ENCODE measurements at places on chromosomes 5 and 9.

GRCh38 chr9:113587471-113588031 is 124.0 kb downstream of the RGS3 start:
- peak; percentile 36 for DNase-seq

DNA sequence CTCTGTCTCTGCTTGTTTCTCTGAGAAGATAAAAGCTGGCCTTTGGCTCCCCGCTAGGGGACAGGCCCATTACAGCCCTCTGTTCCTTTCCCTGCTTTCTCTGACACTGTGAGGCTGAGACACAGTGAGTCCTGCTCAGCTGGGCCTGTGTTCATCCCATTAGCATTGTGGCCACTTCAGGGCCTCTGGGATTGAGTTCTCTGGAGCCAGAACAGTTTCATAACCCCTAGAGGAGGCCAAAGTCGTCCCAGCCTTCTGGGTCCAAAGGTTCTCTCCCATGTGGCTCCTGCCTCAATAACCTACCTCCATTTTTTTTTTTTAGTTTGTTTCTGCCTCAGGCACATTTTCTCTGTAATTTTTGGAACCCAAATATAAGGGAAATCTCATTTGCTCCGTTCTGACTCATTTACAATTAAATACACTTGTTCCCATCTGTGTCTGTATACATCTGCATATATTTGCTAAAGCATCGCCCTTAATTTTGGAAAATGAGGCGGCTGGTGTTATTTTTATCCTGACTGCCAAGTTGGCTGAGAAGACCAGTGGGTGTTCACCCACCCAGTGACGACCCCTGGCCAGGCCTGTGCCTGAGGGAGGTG is 27.3 kb upstream of the CTNNA1 start:
- DNase-seq: peak; percentile 29

DNA sequence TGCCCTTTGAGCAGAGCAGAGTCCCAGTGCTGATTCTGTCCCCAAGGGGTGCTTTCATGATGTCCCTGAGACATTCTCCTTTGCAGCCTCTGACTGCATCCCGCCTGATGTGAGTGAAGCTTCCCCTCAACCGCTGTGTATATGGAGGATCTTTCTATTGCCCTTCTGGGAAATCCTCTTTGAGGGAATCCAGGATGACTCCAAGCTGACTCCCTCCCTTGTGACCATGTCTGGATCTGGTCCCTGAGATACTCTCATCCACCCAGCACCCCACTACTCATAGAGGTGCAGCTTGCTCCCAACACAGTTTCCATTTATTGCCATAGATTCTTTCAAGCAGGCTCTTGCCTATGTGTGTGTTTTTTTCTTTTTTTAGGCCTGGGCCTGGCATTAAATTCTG is 216.5 kb downstream of the SEC61B start:
- DNase-seq: peak; percentile 58

DNA sequence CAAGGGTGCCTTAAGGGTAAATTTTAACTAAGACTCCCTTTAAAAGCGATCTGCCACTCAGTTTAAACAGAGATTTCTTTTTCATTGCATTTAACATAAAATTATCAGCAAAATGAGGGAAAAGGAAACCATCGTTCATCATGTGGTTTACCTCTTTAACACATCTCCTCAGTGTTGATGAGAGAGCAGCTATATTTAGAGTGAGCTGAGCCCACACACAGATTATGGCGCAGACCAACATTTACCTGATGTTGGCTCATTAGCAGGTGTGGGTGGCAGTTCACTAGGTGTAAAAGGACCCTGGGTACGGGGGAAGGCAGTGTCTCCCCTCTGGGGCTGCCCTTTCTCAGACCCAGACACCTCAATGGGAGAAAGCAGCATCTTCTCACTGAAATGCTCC is 149.8 kb downstream of the ENTREP1 start:
- DNase-seq: no peak

DNA sequence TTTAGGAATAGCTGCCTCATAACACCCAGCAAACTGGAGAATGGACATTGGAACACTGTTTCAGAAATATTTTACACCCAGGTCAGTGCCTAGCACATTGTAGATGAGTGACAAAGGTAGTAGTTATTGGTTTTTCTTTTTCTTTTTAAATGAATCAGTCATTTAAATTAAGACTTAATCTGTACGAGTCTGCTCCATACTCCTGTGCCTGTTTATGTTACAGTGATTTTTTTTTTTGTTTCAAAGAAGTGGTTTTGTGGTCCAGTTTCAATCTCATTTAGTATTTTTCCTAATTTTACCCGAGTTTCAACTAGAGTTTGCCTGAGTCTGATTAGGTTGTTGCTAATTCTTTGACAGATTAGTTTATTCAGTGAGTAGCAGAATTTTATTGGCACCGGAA is 16.2 kb downstream of the LMNB1 start:
- DNase-seq: no peak

DNA sequence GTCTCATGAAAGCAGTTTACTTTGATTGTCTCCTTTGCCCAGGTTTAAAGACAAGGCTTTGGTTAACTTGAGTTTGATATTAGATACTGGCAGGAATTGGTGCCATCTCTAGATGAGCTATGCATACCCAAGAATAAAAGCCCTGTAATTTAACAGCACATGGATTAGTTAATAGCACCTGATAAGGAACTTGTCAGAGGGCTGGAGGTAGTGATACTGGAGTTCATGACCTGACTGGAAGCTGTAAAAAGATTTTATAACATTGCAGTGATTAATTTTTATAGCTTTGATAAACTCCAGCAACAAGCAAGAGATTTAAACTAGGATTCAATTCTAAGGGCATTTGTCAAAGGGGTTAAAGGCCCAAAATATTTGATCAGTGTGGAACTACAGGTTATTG is 34.9 kb upstream of the SYK start:
- no peak for DNase-seq

- DNase-seq: no peak
Measured at GRCh38 chr9:25602400-25603044, 75.7 kb downstream of the TUSC1 start.

GRCh38 chr5:20335978-20336377 is 348.0 kb upstream of the CDH18 start:
- DNase-seq: no peak

GRCh38 chr9:99058964-99059921 is 45.7 kb upstream of the TGFBR1 start:
- DNase-seq: no peak

GRCh38 chr9:117549444-117549843 is 134.6 kb upstream of the ASTN2 start:
- DNase-seq: no peak

DNA sequence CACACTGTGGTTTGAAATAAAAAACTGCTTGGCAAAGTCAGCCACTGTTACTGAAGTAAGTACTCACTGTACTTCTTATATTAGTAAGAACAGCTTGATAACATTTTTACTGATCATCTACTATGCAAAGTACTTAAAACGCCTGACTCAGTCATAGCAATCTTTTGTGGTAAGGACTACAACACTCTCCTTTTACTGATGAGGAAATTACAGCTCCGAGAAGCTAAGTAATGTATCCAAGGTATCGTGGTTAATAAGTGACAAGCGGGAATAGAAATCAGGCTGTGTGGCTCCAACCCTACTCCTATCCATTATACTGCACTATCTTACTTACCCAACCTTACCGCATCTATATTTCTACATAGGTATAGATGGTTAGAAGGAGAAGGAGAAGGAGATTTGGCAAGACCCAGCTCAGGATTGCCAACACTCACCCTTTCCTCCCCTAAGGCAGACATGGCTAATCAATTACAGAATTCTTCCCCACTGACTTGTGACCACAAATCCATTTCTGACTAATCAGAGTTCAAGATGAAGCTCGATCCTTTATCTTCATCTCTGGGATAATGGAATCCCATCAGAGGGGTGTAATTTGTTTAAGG is 281.4 kb downstream of the SPOCK1 start:
- peak; percentile 76 for DNase-seq

DNA sequence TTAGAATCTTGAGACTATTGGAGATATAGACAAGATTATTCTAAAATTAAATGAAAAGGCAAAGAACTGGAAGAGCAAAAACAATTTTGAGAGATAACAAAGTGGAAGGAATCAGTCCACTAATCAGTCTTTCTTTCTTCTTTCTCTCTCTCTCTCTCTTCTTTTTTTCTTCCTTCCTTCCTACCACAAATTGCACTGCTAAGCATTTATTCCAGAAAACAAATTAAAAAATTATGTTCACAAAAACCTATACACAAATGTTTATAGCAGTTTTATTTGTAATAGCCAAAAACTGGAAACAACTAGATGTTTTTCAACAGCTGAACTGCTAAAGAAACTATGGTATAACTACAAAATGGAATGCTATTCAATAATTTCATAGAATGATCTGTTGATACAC is 291.9 kb upstream of the FTMT start:
- DNase-seq: no peak

GRCh38 chr5:97087138-97087537 is 55.3 kb downstream of the LIX1 start:
- no peak for DNase-seq

- no peak for DNase-seq
Measured at GRCh38 chr9:122930541-122931225, 629 bp downstream of the ZBTB26 start.

- DNase-seq: peak; percentile 67
Measured at GRCh38 chr9:120710110-120710981, 3.9 kb downstream of the MEGF9 start.

DNA sequence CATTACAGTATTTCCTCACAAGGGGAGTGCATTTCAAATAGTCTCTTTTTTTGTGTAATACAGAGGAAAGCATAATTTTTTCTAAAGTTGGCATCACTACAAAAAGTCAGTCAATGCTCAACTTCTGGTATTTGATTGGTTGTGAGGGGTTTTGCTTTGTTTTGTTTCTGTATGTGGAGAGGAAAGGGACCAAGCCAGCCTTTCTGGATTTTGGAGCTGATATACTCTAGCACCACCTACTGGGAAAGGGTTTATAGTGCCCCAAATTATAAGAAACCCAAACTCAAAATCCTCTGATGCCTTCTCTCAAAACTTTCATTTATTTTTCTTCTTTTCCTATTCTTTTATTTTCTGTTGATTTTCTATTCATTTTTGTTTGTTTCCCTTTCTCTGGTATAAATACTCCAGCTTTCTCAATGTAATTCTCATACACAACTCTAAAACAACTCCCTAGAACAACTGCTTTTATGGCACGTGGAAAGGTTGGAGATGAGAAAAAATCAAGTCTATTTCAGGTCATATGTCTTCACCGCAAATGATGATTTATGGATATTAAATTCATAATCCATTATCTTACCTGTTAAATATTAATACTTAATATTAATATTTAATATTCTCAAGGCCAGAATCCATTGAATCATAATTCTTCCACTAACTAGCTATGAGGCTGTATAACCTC is 69.5 kb upstream of the ANXA1 start:
- DNase-seq: peak; percentile 67

- no peak for DNase-seq
Measured at GRCh38 chr9:89009546-89009840, 18.2 kb downstream of the S1PR3 start.

DNA sequence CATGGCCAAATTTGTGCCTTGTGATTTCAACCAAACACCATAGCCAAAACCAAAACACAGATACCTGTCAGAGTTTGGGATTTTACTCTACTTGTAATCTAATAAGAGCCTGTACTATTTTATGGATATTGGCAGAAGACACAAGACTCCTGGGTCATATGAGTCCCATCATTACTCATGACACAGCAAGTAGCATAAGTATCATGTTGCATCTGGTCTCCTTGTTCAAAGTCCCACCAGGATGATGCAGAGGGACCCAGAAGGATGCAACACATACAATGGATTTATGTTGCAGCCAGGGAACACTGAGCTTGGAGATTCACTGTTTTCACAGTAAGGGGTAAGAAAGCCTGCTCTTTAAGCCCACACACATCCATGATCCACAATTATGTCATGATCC is 13.2 kb upstream of the ACO1 start:
- no peak for DNase-seq

DNA sequence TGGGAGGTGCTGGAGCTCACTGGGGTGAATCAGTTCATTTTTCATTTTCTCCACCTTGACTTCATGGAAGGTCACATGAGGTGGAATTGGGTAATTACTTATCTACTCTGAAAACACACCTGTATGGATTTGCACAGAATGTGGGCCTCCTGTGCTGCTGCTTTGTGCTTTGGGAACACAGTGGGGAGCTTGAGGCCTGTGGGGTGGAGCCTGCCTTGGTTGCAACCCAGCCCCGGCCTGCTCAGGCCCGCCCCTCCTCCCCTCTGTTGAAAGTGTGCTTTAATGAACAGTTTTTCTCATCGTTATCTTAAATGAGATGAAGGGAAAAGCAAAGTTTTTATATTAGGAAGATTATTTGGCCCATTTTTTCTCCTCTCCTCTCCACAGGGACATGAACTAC is 28.5 kb upstream of the DMRT3 start:
- no peak for DNase-seq

DNA sequence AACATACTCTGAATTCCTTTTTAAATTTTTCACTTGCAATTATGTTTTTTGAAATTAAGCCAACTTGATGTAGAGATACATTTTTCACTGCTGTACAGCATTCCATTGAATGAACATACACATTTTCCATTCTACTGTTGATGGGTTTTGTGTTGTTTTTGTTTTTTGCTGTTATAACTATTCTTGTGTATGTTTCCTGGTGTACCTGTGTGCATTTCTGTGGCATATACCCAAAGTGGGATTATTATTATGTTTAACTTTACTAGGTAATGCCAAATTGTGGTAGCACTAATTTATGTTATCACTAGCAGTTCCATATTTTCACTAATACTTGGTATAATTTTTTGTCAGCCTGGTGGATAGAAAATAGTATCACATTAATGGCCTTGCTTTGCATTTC is 2.7 kb downstream of the RFESD start:
- DNase-seq: no peak
